Activated naive CD4-positive, alpha-beta T cell treated with anti-CD3 and anti-CD28 coated beads, Interleukin-2, amount 50 U/mL, for 72 hours (primary cell): ENCODE measurements at places on chromosomes 2 and 18. TPM values are rescaled to one million over a fixed set of nuclear protein-coding genes. Genes with fewer than 3 reads are reported as not detected.
A peak's percentile ranks its signal among the peaks of the same experiment; 100 is the strongest.

GRCh38 chr18:74183130-74183529 is 34.8 kb downstream of the TIMM21 start:
- no peak for DNase-seq

GRCh38 chr2:159225025-159226016 is 61.2 kb downstream of the WDSUB1 start:
- DNase-seq, result no peak

- DNase-seq, result no peak
Observed at GRCh38 chr2:39772086-39772811, 6.8 kb downstream of the THUMPD2 start.

DNA sequence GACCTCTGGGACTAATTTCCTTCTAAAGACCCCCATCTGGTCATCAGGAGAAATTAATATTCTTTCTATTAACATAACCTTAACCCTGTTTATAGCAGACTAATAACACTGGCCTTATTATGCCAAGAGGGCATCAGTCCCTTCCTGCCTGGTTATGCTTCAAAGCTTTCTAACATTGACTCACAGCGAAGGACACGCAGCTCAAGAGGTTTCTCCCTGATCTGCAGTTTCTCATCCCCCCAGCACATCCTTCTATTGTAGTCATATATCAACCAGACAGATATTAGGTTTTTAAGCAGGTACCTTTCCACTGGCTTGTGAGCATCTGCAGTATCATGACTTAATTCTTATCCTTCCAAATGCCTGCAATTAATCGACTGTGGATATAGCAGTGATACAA is 100.0 kb upstream of the CXCR4 start:
- no peak for DNase-seq

DNA sequence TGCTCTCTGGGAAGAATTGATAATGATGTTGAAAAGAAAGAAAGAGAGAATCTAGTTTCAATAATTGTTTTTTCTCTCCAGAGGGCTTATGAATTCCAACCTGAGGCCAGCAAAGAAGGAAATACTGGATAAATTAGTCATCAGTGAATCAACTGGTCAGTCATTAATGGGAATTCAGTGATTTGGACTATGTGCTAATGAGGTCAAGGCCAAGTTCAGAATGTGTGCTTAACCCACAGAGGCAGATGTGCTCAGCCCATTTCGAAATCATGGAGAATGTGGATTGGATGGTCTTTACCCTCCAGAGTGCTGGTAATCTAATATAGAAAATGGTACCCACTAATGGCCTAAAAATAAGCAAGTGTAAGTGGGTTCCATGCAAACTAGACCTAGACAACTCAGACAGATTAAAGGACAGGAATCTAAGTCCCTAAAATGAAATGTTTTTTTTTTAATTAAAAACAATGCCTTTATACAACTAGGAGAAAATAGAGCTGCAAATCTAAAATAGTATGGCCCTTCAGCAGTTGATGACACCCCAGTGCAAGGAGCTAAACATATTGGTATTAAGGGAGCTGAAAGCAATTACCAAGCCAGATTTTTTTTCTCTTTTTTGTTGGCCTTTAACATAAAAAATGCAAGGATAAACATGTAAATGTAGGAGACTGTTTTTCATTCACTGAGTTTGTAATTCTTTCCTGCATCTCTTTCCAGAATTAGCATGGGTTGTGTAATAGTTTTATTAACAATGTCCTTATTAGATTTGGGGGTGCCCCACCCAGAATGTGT is 296.9 kb downstream of the SATB2 start:
- DNase-seq, result no peak

DNA sequence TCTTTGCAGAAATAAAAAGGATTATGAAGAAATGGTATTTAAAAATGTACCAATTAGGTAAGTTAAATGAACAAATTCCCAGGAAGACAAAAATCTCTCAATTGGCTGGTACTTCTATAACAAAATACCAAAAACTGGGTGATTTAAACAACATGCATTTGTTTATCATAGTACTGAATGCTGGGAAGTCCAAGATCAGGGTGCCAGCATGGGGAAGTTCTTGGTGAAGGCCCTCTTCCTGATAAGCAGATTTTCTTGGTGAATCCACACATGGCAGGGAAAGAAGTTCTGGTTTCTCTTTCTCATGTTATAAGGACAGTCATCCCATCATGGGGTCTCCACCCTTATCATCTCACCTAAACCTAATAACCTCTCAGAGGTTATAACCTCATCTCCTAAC is 271.6 kb upstream of the SETBP1 start:
- no peak for DNase-seq

DNA sequence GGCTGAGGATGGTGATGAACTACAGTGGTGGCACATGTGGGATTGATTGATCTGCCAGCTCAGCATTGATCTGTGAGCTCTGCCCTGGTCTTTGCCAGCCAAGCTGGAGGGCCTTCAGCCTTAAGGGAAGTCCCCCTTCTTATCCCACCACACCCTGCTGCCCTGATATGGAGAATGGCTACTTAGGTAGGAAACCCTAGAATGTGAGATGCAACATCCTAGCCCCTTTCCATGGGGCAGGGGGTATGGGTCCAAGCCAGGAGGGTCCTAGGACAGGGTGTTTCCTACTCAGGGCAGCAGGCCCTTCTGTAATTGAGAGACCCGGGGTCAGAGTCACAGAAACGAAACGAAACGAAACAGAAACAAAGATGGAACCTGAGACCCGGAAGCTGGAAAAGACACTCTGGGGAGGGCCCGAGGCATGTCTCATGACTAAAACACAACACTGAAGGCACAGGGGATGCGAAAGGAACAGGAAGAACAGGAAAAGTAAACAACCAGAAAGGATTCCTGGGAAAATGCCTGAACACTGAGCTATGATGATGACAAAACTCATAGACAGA is 16.9 kb upstream of the SULT1C2 start:
- DNase-seq, result no peak

DNA sequence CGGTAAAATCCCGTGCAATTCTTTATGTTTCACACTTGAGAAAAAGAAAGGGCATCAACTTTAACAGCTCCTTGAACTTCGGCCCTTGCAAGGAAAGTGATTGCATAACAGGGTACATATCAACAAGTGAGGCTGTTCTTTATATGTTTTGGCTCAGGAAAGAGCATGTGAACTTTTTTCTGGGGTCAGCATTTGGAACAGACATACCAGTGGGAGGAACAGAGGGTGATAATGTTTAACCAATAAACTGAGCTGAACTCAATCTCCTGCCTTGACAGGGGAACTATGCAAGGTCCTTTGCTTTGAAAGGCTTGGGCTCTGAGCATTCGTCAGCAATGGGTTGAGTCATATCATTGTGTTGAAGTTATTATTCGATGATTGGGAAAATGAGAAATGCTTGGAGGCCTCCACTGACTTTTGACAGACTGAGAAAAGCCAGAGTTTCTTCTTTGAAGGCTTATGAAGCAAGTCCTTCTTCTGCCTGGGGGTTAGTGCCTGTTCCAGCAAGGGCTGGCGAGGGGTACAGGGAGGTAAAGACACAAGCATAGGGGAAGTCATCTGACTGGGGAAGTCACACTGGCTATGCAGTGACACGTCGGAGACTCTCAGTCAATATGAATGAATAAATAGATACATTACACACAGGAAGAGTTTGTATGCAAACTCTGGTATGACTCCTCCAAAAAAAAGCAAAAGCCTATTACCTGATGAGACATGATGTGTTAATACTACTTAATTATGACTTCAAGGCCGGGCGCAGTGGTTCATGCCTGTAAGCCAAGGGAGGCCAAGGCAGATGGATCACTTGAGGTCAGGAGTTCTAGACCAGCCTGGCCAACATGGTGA is 57.2 kb downstream of the CYB5A start:
- DNase-seq, result no peak

DNA sequence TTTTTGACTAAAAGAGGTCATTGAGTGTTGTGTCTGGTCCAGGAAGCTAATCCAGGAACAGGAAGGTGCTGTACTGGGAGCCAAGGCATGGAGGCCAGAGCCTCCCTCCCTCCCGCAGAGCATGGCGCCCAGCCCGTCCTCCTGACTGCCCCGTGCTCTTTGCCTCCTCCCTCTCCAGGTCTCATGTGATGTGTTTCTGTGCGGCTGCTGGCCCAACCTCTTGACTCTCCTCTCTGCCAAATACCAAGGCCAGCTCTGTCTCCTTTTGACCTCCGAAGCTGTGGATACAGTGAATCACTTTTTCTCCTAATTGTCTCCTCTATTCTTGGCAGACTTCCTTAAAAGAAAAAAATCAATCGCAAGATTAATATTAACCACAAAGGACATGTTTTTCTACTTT is 284.1 kb downstream of the PHLPP1 start:
- no peak for DNase-seq

GRCh38 chr2:20433249-20433648 is 13.6 kb upstream of the RHOB start:
- DNase-seq, result no peak

DNA sequence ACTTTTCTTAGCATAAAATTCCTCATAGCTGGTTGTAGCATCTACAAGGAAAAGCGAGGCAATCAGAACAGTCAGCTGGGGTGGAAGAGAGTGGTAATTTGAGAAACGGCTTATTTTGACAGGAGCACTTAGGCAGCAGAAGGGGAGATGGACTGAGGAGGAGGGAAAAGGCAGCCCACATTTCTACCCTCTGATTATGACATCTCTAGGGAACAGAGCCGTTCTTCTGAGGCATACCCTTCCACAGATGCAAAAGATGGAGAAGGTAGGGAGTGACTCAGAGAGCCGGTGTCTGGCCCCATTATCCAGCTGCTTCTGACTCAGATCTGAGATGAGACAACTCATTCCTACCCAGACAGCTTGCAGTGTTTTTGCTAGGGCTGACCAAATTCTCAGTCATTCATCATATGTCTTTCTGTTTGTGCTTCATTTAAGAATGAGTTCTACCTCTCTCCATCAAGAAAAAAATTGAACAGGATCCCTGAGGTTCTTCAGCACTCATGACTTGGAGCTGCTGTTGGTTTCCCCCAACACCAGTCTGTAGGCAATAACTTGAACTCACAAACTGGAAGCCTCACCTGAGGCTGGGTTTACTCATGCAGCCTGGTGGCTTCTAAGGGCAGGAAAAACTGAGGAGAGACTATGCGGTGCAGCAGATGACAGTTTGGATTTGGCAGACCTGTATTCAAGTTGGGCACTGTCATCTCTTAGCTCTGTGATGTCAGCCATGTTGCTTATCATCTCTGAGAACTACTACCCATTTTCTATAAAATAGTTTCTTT is 15.9 kb upstream of the SEC11C start:
- DNase-seq, result no peak

DNA sequence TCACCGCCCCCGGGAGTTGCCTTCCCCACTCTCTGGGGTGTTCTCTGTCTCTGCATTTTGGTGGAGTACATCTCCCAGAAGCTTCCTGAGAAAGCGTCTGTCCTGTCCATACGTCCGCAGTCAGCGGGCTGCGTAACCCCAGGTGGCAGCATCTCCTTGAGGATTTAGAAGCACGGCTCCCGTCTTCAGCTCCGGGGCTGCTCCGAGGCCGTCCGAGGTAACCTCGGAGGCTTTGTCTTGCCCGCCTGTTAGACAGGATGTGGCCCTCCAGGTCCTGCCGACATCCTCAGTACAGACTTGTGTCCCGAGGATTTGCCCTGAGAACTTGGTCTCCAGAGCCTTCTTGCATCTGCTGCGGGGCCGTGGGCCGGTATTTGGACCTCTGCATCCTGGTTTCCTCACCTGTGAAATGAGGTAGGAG is 58.4 kb downstream of the CTDP1 start:
- DNase-seq, result no peak

DNA sequence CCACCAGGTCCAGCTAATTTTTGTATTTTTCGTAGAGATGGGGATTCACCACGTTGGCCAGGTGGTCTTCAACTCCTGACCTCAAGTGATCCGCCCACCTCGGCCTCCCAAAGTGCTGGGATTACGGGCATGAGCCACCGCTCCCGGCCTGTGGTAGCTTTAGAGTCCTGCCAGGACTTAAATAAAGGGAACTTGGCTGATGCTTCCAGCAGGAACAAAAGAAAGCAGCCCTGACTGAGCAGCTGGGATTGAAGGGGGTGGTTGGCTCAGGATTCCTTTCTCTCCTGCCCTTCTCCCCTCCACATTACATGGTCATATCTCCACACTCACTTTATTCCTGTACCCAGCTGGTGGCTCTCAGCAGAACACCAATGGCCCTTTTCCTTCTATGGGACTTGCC is 20.0 kb downstream of the EFHD1 start:
- DNase-seq, result no peak

GRCh38 chr18:42798606-42799170 is 316.8 kb downstream of the RIT2 start:
- no peak for DNase-seq

- DNase-seq, result no peak
Observed at GRCh38 chr2:39821871-39822270, 42.8 kb upstream of the THUMPD2 start.

- no peak for DNase-seq
Observed at GRCh38 chr2:236510034-236510433, 59.6 kb upstream of the ACKR3 start.

DNA sequence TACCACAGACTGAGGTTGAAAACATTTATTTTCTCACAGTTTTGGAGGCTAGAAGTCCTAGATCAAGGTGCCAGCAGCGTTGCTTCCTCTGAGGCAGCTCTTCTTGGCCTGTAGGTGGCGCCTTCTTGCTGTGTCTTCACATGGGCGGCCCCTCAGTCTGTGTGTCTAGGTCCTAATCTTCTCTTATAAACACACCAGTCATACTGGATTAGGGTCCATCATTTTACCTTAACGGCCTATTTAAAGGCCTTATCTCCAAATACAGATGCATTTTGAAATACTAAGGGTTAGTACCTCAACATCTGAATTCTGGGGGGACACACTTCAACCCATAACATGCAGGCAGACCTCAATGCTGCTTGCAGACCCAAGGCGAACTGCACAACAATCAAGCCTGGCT is 4.4 kb upstream of the RMC1 start:
- peak; percentile 76 for DNase-seq

GRCh38 chr2:23497536-23497935 is 112.6 kb downstream of the KLHL29 start:
- no peak for DNase-seq

DNA sequence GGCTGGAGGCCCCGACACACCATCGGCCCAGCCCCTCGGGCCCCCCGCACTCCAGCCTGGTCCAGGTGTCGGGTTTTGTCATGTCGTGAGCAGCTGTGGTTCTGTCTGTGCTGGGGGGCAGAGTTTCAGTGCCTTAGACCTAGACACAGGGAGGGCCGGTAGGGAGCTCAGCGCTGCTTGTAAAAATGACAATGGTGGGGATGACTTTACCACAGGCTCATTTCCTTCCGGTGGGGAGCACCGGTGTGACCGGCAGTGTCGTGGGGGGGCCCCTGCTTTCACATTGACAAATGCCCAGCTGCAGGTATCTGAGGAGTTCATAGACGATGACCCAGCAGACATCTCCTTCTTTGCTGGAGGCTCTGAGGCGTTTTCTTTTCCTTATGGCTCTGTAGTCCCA is 66.9 kb downstream of the STK25 start:
- DNase-seq, result no peak

- DNase-seq, result no peak
Observed at GRCh38 chr2:133667085-133667484, 98.8 kb upstream of the NCKAP5 start.

The GKN2 gene
- total RNA-seq, result not detected

The TUBA3E gene
- total RNA-seq, result not detected

The POMC gene
- 2.4 TPM for total RNA-seq

The SPATS2L gene
- 3.9 TPM for total RNA-seq

The SCN7A gene
- not detected for total RNA-seq

The CIB4 gene
- total RNA-seq, result not detected

The DNAH6 gene
- 2.6 TPM for total RNA-seq

The DNAJC5G gene
- not detected for total RNA-seq

The REG3A gene
- total RNA-seq, result not detected

The NETO1 gene
- not detected for total RNA-seq

The FBLN7 gene
- total RNA-seq, result 48.5 TPM

The CXCR1 gene
- total RNA-seq, result not detected

The UGT1A8 gene
- not detected for total RNA-seq

The PGAP1 gene
- 40.2 TPM for total RNA-seq

The GPBAR1 gene
- total RNA-seq, result 0.46 TPM
